ENCODE measurements at places on chromosomes 2 and 18. TPM values are rescaled to one million over a fixed set of nuclear protein-coding genes. Genes with fewer than 3 reads are reported as not detected.

Gene FOXD4L1
- 0.80 TPM for total RNA-seq

Gene KDSR
- 14.6 TPM for total RNA-seq

Gene PLCL1
- not detected for total RNA-seq

Gene CHST9
- total RNA-seq, result not detected

Gene LRP2
- total RNA-seq, result 0.89 TPM

Gene C2orf81
- 22.5 TPM for total RNA-seq

Gene EPC2
- 26.3 TPM for total RNA-seq

Gene PAX3
- not detected for total RNA-seq

Gene ST6GAL2
- not detected for total RNA-seq

Gene KCNIP3
- total RNA-seq, result not detected

Gene UGT1A6
- total RNA-seq, result not detected

Gene AQP12A
- total RNA-seq, result not detected

Gene SRD5A2
- not detected for total RNA-seq

Gene SLC9A2
- total RNA-seq, result not detected

Gene DUSP2
- total RNA-seq, result 37.3 TPM
